T-helper 22 cell (primary cell): ENCODE measurements at places on chromosomes 2 and 18.

DNA sequence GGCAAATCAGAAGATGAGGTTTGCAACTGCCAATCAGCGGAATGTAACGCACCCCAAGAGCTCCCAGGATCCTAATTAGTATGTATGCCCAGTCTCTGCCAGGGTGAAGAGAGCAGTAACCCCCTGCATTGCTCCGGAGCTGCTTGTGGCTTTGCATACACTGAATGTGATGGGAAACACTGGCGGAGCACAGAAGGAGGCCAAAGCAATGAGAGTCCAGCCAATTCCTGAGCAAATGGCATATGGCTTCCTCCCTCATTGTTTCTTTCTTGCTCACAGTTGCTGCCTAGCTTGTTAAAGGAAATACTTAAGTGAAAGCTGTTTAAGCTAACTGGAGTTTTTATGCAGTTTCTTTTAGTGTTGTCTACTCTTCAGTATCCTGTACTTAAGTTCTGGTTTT lies 343.5 kb upstream of the NT5C1B start:
- no peak for DNase-seq

GRCh38 chr18:582465-582864 lies 2.3 kb downstream of the CETN1 start:
- no peak for DNase-seq

DNA sequence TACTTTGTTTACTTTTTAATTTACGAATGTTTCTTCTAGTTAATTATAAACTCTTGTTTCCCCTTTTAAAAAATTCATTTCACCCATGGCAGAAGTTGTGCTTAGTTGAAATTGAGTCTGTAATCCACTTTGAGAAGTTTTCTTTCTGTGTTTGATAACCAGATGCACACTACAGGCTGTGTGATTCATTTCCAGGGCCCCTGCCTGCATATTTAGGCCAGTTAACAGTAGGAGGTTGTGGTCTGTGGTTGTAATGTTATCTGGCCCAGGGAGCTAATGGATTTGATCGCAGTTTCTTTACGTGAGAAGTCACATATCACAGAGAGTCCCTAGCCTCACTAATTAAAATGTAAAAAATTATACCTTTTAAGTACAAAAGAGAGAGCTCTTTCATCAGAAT lies 3.3 kb downstream of the CDH7 start:
- DNase-seq, result no peak

GRCh38 chr2:218249691-218250090 lies 11.1 kb upstream of the GPBAR1 start:
- no peak for DNase-seq

GRCh38 chr2:138237667-138238384 lies 263.7 kb upstream of the SPOPL start:
- DNase-seq, result no peak

DNA sequence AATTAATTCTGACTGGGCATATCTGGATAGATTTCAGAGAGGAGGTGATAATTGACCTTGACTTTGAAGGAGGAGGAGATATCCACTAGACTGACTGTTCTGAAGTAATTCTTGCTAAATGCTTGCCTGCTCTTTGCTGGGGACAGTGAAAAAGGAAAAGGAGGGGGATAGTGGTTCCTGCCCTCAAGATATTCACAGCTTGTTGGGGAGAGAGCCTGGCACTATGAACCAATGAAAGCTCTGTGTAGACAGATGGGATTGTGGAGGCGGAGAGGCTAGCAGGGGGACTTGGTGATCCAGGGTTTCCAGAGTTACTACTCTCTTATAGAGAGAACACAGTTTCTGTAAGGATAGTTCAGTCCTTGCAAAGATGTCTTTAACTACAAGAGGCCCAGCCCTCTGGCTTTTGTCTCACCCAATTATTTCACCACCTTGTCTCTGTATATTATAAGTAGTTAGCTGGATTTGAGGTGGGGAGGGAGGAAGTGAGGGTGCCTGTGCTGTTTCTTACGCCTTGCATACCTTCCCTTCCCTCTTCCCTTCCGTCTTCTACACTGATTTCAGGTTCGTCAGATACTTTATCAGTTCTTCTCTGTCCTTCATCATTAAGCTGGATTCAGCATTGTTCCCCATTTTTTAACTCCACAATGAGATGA lies 190.4 kb downstream of the PRKCE start:
- DNase-seq, result no peak

- DNase-seq, result no peak
Measured at GRCh38 chr2:27914041-27914804, 23.7 kb downstream of the BABAM2 start.

- DNase-seq, result no peak
Measured at GRCh38 chr2:206558492-206558891, 83.8 kb upstream of the FAM237A start.

DNA sequence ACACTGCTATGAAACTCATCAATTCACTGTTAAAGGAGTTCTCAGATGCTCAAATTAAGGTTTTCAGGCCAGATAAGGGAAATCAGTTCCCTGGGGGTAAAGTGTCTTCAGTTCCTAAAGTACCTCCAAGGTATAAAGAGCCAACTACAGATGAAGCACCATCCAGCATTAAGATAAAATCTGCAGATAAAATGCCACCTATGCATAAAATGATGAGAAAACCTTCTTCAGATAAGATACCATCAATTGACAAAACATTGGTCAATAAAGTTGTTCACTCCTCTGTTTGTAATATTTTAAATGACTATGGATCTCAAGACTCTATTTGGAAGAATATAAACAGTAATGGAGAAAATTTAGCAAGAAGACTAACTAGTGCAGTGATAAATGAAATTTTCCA lies 68.2 kb downstream of the FSIP2 start:
- DNase-seq, result no peak

- DNase-seq, result no peak
Measured at GRCh38 chr18:13178976-13179375, 39.6 kb upstream of the LDLRAD4 start.

- DNase-seq, result no peak
Measured at GRCh38 chr2:23711979-23712755, 214.8 kb downstream of the ATAD2B start.

- DNase-seq, result no peak
Measured at GRCh38 chr2:47690132-47690531, 92.8 kb upstream of the MSH6 start.

GRCh38 chr2:231687133-231687852 lies 21.0 kb upstream of the PTMA start:
- DNase-seq, result no peak

DNA sequence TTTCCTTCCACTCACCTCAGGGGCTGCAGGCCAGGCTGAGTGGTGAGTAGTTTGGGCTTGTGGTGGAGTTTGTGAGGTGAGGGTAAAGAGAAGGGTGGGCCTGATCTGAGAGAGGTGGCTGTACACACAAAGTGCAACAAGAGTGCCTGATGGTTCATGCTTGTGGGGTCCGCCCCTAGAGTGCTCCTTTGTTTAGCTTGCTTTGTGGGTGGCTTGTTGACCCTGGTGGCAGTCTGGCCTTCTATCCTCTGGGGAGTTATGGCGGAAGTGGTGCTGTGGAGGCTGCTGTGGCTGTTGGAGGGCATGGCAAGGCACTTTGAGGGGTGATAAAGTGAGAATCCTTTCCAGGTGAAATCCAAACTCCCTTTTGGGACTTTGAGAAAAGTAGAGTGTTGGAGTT lies 10.6 kb downstream of the UBE2F start:
- no peak for DNase-seq

- DNase-seq, result no peak
Measured at GRCh38 chr2:208320686-208321085, 54.6 kb downstream of the PIKFYVE start.

DNA sequence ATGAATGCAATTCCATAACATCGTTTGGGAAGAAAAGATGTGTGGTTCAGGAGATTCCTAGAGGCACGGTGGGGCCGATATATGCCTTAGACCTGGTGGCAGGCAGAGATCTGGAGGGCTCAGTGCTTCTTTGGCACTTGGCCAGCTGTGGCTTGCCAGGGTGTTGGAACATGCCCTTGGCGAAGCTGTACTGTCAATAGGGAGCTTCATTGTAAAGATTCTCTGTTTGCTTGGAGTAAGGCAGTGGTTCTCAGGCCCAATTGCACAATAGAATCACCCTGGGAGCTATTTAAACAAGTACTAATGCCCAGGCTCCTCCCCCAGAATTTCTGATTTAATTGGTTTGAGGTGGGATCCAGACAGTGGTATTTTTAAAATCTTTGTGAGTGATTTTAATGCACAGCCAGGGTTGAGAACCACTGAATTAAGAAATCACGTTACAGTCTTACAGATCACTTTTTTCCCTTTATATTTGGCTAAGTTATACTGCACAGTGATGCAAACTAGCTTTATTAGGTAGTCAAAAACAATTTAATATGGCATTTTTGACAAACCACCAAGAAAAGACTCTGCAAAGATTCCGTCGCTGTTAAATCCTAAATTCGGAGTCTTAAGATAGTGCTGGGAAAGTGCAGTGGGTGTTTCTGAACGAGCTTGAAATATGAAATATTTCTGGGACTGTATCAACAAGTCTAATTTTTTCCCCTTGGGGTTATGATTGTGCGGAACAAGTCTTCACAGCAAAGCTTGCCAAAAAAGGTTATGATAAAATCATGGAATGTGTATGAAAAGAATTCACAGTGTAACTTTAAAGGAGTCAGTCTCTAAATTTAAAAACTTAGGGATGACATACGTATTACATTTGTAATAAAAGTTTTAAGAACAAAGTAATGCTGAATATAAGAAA lies 78.0 kb downstream of the CRIM1 start:
- DNase-seq, result no peak

GRCh38 chr2:86750240-86750839 lies 30.2 kb downstream of the RMND5A start:
- no peak for DNase-seq

DNA sequence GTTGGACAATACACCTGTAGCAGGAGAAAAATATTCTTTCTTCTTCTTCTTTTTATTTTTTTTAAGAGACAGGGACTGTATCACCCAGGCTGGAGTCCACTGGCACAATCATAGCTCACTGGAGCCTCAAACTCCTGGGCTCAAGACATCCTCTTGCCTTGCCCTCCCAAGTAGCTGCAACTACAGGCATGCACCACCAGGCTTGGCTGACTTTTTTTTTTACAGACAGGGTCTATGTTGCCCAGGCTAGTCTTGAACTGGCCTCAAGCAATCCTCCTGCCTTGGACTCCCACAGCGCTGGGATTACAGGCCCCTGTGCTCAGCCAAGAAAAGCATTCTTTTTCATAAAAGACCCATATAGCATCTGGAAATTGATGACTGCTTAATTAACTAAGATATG lies 17.1 kb upstream of the ARHGAP28 start:
- DNase-seq, result no peak

- no peak for DNase-seq
Measured at GRCh38 chr2:6441800-6442199, 423.9 kb downstream of the CMPK2 start.

DNA sequence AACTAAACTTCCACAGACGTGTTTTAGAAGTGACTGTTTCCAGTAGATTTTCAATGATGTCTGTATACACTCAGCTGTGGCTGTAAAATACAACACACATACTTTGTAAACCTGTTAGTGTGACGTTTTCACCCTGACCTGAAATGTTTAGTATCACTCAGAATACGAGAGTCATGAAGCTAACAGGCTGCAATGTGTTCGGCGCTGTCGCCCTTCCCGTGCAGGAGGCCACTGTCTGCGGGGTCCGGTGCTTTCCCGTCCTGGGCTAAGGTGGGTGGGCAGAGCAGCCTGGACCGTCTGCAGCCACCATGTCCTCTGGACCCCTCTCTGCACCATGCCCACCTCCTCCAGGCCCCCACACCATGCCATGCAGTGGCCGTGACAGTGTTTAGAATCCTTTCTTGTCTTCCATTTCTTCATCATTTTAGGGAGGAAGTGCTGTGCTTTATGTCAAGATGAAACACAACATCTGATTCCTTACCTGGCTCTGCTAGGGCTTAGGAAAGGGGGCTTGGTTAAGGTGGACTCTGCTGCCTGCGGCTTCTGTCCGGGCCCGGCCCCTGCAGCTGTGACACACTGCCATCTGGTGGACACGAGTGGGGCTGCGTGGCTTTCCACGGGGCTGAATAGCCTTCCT lies 53.8 kb upstream of the RBM44 start:
- peak; percentile 40 for DNase-seq

GRCh38 chr18:55491616-55492015 lies 96.4 kb downstream of the TCF4 start:
- DNase-seq, result no peak

DNA sequence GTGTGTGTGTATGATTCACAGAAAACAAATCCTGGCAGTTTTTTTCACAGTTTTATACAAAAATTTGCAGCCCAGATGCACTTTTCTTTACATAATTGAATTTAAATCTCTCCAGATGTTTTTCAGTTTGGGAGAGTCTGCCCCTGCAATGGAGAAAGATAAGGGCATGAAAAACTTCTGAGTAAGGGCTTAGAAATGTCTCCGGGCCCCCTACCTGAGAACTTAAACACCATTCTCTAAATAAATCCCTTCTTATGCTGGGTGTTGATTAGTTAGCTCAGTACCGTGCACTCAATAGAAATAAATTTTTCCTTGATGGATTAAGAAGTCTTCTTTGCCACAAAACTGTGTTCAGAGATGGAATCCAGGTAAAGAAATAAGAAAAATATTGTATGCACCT lies 64.5 kb downstream of the DPP4 start:
- no peak for DNase-seq

- no peak for DNase-seq
Measured at GRCh38 chr2:85678377-85678776, 10.4 kb upstream of the SFTPB start.

- DNase-seq, result no peak
Measured at GRCh38 chr2:44674473-44675284, 266.8 kb upstream of the SIX3 start.

GRCh38 chr2:150332383-150332782 lies 155.1 kb downstream of the RND3 start:
- no peak for DNase-seq

DNA sequence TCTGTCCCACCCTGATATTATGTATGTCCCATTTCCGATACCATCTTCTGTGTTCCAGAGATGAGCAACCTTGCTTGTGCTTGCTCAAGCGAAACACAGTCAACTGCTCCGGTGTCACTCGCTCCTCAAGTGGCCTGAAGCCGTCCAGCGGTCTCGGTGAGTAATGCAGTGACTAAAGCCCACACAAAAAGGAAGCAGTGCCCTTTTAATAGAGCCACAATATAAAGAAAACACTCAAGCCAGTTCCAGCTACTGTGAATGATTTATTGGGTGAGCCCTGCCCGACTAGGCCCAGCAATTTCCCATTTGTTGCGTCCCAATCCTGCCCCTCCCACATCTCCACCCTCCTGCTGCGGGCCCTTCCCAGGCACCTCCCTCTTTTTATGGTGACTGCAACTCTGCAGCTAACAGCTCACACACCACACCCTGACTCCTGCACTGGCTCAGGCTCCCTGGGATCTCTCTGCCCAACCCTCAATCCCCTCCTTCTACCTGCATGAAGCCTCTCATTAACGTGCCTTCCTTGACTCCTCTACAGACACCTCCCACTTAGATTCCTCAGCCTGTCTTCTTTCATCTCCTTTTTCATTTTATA lies 44.2 kb upstream of the DSC1 start:
- DNase-seq, result no peak
